ENCODE measurements at places on chromosomes 7 and 10.

DNA sequence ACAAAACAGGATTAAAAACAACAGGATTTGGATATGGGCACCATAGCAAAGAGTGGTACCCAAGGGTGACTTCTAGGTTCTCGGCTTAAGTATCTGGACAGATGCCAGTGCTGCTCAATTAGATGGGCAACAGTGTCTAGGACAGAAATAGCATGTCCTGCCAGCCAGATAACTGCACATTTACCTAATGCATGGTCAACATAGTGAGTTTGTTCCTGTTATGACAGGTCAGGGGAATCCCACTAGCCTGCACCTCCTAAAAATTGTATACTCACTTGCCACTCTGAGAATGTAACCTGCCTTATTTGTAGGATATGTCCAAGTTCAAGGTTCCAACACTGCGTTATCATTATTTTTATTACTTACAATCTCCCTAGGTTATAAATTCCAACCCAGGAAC lies 471.7 kb downstream of the GRM8 start:
- DNase-seq: no peak

GRCh38 chr7:47026780-47027361 lies 555.0 kb downstream of the TNS3 start:
- DNase-seq: no peak

DNA sequence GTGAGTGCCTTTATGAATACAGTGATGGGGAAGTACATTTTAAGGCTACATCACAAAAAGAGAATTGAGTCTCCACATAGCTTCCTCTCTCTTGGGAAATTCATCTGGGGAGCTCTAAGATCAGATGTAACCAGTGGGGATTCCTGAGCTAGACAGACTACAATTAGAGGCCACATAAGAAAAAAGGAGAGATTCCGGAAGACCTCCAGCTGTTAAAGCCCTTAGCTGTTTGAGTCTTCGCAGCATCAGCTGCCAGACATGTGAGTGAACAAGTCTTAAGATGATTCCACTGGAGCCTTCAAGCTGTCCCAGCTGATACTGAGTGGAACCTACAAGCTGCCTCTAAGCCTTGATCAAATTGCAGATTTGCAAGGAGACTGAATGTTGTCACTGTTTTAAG lies 448.5 kb downstream of the NXPH1 start:
- no peak for DNase-seq

DNA sequence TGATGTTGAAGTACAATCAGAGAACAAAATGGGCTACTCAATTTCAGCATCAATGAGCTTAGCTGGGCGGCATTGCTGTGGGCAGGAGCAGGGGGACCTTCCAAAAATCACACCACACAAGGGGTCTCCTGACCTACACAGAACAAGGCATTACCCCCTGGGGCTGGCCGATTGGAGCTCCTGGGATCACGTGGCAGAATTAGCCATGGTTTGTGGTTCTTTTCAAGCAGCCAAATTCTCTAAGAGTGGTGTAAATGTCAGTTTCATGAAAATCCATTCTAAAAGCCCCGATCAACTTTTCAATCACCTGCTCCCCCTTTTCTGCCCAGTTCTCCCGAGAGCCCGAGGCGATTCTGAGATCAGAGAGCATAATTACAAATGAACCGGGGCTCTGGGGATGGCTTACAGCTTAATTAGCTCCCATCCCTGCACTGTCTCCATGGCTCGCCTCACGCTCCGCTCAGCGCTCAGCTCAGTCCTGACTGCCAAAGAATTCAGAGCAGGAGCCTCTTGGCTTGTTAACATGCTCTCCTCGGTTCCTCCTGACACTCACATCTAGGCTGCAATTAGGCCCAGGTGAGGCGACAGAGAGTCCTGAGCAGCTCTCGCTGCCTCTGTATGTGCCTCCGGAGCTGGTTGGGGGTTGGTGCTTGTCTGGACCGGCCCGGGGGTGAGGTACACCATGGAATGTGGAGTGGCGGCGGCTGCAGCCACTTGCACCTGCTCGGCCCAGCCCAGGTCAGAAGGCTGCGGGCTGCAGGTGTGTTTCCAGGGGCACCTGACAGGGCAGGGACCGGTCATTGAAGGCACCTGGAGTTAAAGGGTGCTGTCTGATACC lies 111.8 kb downstream of the WDR11 start:
- DNase-seq: no peak

DNA sequence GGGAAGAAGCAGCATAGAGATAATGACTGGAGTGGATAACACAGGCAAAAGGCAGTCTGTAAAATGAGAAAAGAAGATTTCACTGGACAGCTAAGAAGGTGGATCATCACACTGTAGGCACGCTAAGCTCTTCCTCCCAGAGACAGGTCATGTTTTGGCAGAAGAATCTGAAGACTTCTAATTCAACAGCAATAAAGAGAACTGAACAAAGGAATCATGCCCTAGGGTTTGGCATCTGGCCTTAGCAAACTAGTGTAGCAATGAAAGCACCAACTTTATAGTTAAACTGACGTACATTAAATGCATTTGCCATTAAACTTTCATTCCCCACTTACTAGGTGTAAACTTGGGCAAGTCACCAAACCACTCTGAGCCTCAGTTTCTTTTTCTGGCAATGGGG lies 84.4 kb upstream of the SEM1 start:
- DNase-seq: no peak

DNA sequence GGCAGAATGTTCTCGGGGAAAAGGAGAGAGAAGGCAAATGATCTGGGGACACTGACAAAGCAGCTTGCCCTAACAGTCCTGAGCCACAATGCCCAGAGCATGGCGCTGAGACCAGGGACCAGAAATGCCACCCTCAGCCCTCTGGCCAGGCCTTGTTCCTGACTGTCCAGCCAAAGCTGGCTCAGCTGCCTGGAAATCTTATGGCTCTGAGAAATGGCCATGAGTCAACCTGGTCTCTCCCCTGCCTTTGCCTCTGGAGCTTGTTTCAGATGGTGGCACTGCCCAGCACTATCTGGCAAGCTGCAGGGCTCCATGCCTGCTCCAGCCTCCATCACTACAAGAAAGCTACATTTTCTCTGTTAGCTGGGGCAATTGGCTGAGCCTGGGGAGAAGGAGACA lies 90.5 kb upstream of the PLXNA4 start:
- no peak for DNase-seq

DNA sequence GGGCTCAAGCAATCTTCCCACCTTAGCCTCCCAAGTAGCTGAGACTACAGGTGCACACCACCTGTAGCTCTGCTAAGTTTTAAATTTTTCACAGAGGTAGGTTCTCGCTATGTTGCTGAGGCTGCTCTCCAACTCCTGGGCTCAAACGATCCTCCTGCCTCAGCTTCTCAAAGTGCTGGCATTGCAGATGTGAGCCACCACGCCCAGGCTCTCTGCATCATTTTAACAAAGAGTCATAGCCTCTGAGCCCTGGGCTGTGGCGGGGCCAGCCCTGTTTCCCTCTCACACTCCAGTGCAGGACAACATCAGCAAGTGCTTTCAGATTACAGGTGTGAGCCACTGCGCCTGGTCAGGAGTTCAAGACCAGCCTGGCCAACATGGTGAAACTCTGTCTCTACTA lies 102.5 kb downstream of the COL26A1 start:
- DNase-seq: no peak

DNA sequence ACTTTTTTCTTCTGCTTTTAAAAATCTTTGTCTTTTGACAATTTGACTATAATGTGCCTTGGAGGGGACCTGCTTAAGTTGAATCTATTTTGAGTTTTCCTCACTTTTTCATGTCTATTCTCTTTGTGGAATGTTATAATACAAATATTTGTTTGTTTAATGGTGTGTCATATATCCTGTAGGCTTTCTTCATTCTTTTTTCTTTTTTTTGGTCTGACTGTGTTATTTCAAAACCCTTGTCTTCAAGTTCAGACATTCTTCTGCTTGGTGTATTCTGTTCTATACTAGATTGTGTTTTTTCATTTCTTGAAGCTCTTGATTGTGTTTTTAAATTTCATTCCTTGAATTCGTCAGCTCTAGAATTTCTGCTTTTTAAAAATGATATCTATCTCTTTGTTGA lies 228.2 kb downstream of the STK31 start:
- DNase-seq: no peak

GRCh38 chr7:87818336-87818735 lies 57.8 kb downstream of the SLC25A40 start:
- DNase-seq: no peak

DNA sequence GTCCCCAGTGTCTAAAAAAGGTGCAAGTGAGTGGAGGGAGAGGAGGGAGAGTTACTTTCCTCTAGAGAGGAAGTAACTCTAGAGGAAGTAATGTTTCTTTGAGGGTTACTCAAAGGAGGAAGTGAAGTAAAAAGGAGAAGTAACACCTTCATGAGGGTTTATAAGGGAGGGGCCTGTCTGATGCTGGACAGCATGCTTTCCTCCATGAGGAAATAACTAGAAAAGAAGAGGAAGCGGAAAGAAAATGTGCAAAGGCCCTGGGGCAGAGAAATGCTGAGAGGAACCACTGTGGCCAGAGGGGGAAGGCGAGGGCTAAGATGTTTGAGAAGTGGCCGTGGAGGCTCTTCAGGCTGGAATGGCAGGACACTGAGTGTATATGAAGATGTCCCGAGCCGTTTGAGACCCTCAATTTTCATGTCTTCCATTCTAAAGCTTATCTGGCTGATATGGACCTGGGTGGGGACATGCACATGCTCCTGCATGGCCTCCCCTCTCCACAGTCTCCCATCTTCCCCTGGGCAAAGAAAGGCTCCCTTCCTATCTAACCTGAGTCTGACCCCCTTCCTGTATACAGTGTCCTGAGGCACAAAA lies 3.4 kb upstream of the SLC18A2 start:
- DNase-seq: no peak

- no peak for DNase-seq
These were observed 7.1 kb downstream of the CCDC201 start for GRCh38 chr7:45865594-45866410.

- no peak for DNase-seq
These were observed 55.2 kb upstream of the RAB18 start for GRCh38 chr10:27448921-27449320.

- no peak for DNase-seq
These were observed 220.3 kb downstream of the EBF3 start for GRCh38 chr10:129743738-129744133.

DNA sequence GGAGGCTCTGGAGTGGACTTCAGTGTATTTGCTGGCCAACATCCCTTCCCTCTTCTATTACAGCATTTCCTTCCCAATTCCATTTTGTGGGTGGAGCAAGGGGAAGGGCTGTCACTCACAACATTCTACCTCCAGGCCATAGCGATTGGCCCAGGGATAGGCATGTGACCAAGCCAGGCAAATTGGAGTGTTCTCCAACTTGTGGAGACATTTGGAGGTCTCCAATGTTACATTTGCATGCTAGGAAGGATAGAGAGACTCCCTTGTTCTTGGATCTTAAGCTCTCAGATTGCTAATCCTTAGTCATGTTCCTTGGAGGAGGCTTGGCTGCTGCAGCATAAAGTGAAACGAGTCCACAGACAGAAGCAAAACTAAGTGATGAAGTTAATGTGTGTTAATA lies 95.6 kb upstream of the KIF5B start:
- DNase-seq: no peak

DNA sequence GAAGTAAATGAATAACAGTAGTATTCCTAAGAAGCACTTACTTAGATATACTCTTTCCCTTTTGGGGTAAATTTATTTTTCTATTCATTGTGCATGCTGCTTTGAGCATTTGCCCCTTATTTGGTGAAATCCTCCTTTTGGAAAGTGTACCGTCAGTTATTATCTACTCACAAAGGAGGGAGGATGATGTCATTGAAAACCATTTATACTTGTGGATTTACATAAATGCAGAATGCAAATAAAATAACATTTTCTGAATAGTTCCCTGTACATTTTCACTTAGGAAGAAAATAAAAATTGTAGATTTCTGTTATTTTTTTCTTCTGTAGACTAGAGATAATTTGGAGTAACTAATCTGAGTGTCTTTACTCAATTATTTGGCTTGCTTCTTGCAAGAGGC lies 29.5 kb upstream of the SEM1 start:
- DNase-seq: no peak

DNA sequence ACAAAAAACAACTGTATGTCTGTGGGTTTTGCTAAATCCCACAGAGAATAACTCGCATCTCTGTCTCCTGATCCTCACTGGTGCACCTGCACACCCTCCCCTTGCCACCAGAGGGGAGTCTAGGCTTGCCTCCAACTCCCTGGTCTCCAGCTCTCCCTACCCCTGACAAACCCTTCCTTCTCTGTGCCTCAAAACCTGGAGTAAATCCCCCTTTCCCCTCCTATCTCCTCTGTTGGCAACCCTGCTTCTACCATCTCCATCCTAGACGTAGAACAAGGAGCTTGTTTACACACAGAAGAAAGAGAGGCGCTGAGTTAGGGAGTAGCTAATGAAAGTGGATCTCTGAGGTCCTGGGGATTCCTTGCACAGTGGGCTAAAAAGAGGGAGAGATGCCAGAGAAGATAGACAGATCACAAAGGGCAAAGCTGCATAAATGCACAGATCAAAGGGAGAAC lies 6.0 kb downstream of the MBLAC1 start:
- no peak for DNase-seq

DNA sequence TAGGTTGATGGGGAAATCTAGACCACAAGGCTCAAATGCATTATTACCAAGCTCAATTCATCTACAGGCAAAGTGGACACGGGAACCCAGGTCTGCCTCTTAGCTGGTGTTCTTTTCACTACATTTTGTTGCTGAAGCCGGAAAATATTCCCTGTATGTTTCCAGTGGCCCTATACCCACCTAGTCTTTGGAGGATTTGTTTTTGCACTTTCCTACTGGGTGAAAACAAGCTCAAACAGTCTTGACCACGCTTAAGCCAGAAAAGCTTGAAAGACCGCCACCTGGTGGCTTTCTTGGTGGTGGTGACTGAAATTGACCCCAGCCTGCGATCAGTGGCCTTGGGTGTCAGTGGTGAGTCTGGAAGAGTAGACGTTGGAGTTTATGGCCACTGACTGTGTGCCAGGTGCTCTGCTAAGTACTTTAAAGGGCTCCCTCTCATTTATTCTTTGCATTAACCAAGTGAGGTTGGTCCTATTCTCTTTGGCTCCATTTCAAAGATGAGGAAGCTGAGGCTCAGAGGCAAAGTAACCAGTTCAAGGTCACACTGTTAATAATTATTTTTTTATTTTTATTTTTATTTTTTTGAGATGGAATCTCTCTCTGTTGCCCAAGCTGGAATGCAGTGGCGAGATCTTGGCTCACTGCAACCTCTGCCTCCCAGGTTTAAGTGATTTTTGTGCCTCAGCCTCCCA lies 11.1 kb upstream of the CRTAC1 start:
- DNase-seq: no peak
